Left ventricle myocardium inferior (tissue), 1 donor: ENCODE measurements at places on chromosomes 1 and 21. TPM values are rescaled to one million over a fixed set of nuclear protein-coding genes. Genes with fewer than 3 reads are reported as not detected.

Gene SUSD4
- 2.5 TPM for total RNA-seq

Gene HSPB7
- total RNA-seq = 4,061 TPM

Gene DPH2
- 18.2 TPM for total RNA-seq

Gene C1orf167
- 2.5 TPM for total RNA-seq

Gene F13B
- total RNA-seq = not detected

Gene RAB7B
- total RNA-seq = 1.4 TPM

DNA sequence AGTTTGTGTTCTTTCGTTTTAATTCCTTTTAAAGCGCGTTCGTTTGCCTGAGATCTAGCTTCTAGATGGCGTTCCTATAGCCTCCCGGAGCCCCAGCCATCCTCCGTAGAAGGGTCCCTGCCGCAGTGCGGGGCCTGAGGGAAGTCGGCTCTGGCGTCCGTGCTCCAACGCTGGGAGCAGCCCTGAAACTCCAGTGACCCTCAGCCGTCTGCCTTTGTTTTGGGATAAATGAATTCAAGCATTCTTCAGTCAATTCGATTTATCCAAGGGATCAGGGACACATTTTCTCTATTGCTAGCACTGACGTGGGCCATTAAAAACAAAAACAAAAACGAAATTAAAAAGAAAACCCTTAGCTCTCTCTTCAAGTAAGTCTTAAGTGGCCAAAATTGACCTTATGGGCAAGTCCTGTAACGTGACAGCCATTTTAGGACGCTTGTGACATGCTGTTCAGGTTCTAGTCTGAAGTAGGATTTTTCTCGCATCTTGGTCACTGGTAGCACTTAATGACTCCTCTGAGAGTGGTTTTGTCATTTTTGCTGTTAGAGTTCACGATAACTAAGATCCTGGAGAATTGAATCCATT lies 742 bp upstream of the HSPA13 start:
- H3K36me3 ChIP-seq = peaks cover 8% of the 10 kb centered on the region
- H3K4me1 ChIP-seq = peaks cover 49% of the 10 kb centered on the region
- DNase-seq = no peak

DNA sequence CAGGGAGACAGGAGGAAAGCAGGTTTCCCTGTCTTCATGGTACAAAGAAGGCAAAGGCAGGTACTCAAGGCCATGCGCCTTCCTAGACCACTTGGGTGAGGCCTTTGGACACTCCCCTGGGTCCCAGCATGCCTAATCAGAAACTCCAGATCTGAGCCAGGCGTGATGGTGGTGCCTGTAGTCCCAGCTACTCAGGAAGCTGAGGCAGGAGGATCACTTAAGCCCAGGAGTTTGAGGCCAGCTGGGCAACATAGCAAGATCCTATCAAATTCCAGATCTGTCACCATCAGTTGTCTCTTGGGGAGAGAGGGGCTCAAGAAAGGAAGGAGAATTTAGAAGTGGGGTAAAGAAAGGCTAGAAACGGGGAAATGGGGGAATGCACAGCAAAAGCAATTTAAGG lies 96.3 kb upstream of the SLC25A33 start:
- no peak overlapping the region for H3K4me3 ChIP-seq
- H3K27me3 ChIP-seq = no peaks in the 10 kb centered on the region
- H3K4me1 ChIP-seq = peaks cover 49% of the 10 kb centered on the region
- H3K27ac ChIP-seq = peak overlapping the region; percentile 91

- no peaks in the 10 kb centered on the region for H3K27me3 ChIP-seq
- no peak for DNase-seq
- no peaks in the 10 kb centered on the region for H3K36me3 ChIP-seq
Measured at GRCh38 chr1:214854126-214854875, 228.2 kb upstream of the KCNK2 start.

DNA sequence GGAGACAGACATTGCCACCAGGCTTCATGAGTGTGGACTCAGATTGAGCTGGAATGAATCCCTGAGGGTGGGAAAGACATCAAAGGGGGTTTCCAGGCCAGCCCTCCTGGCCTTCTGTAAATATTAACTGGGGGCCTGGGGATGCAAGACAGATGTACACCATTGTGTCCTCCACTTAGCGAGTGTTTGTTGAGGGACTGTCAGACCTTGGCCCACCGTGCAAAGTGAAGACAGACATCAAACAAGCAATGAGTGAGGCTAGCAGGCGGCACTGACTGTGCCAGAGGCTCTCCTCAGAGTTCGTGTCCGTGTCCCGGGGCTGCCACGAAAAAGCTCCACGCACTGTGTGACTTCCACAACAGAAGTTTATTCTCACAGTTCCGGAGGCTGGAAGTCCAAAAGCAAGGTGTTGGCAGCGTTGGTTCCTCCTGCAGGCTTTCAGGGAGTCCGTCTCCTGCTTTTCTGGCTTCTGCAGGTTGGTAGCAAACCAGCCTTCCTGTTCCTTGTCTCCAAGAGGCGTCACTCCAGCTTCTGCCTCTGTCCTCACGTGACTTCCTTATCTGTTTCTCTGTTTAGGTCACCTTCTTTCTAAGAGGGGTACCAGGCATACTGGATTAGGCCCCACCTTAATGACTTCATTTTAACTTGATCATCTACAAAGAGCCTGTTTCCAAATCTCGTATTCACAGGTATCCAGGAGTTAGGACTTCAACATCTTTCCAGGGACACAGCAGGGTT lies 59.1 kb downstream of the DISP3 start:
- H3K4me3 ChIP-seq = no peak overlapping the region
- no peak for DNase-seq
- H3K4me1 ChIP-seq = no peaks in the 10 kb centered on the region
- peaks cover 87% of the 10 kb centered on the region for H3K27me3 ChIP-seq
- no peak overlapping the region for H3K27ac ChIP-seq

GRCh38 chr1:19772053-19772452 lies 27.7 kb downstream of the TMCO4 start:
- DNase-seq = no peak

DNA sequence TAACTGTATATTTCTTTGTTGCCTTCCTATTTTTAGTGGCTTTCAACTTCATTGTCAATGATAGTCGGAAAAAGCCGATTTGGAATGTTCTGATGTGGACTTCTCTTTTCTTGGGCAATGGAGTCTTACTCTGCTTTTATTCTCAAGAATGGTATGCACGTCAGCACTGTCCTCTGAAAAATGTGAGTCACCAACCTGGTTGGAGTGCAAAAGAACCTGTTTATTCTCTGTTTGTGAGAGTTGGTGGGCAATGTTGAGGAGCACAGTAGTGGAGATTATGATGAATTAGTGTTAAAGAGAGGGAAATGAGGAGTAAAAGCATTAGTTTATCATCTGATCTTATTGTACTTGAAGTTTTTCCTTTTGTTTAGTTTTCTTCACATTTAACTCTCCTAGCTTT lies 14.5 kb upstream of the AXDND1 start:
- H3K4me3 ChIP-seq = no peak overlapping the region
- H3K27me3 ChIP-seq = no peaks in the 10 kb centered on the region
- H3K4me1 ChIP-seq = peaks cover 5% of the 10 kb centered on the region
- peaks cover 43% of the 10 kb centered on the region for H3K36me3 ChIP-seq
- DNase-seq = no peak

GRCh38 chr1:151716771-151717631 lies at the start of gene CELF3:
TSS of gene CELF3 (minus strand) at chr1:151716803. CDS start at chr1:151716020, 783 bp downstream.
- peaks cover 55% of the 10 kb centered on the region for H3K27me3 ChIP-seq
- H3K27ac ChIP-seq = peak within 1 kb of the TSS; percentile 61
- no peak for DNase-seq
- no peaks in the 10 kb centered on the region for H3K36me3 ChIP-seq
- H3K4me1 ChIP-seq = peaks cover 56% of the 10 kb centered on the region

- peak; percentile 71 for DNase-seq
- no peaks in the 10 kb centered on the region for H3K36me3 ChIP-seq
- H3K4me1 ChIP-seq = peaks cover 67% of the 10 kb centered on the region
- peak overlapping the region; percentile 92 for H3K27ac ChIP-seq
- no peaks in the 10 kb centered on the region for H3K27me3 ChIP-seq
- peak overlapping the region; percentile 70 for H3K4me3 ChIP-seq
Measured at GRCh38 chr1:27634177-27634984, 604 bp downstream of the FGR start.

DNA sequence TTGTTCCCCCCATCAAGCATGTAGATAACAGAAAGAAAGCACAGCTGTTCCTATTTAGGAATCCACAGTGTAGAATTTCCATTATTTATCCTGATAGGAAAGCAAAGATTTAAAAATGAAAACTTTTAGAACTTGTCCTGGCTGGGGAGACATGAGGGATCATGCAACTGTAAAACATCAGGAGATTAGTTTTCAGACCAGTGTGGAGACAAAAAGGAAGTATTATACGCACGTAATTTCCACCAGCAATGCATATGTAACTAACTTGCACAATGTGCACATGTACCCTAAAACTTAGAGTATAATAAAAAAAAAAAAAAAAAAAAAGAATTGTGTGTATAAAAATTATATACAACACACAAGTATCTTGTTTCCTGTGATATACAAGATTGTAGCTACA lies 172.4 kb downstream of the NEGR1 start:
- no peak overlapping the region for H3K4me3 ChIP-seq
- DNase-seq = no peak
- no peaks in the 10 kb centered on the region for H3K27me3 ChIP-seq

DNA sequence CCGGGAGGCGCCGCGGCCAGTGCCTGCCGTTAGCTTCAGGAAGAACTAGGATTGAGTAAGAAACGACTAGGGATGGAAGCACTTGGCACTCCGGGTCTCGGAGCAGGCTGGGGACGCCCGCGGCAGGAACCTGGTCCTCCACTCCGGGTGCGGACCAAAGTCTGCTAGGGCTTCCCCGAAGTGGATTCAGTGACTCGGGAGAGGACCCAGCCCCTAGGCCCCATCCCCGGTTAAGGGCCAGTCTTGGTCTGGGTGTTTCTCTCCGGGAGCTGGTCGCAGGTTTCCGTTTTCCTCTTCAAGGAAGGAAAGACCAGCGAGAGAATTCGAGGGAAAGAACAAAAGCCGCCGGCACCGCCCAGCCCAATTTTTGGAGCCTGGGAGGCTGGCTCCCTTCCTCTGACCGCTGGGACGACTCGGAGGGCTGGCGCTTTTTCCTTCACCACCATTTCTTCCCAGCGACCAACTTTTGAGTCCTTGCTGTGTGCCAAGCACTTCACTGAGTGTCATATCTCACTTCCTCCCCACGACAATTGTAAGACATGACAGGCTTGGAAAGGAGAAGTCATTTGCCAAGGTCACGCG lies 16.8 kb upstream of the STMN1 start:
- peaks cover 17% of the 10 kb centered on the region for H3K27me3 ChIP-seq
- peaks cover 21% of the 10 kb centered on the region for H3K4me1 ChIP-seq
- peak; percentile 22 for DNase-seq
- peak overlapping the region; percentile 76 for H3K27ac ChIP-seq
- H3K4me3 ChIP-seq = peak overlapping the region; percentile 73

- no peaks in the 10 kb centered on the region for H3K4me1 ChIP-seq
- no peaks in the 10 kb centered on the region for H3K27me3 ChIP-seq
- no peaks in the 10 kb centered on the region for H3K36me3 ChIP-seq
- H3K27ac ChIP-seq = no peak overlapping the region
- no peak overlapping the region for H3K4me3 ChIP-seq
Measured at GRCh38 chr1:238252033-238252802, 361.5 kb upstream of the ZP4 start.

- DNase-seq = no peak
- peaks cover 12% of the 10 kb centered on the region for H3K36me3 ChIP-seq
- peaks cover 46% of the 10 kb centered on the region for H3K4me1 ChIP-seq
Measured at GRCh38 chr1:226872437-226872836, 2.0 kb downstream of the PSEN2 start.

DNA sequence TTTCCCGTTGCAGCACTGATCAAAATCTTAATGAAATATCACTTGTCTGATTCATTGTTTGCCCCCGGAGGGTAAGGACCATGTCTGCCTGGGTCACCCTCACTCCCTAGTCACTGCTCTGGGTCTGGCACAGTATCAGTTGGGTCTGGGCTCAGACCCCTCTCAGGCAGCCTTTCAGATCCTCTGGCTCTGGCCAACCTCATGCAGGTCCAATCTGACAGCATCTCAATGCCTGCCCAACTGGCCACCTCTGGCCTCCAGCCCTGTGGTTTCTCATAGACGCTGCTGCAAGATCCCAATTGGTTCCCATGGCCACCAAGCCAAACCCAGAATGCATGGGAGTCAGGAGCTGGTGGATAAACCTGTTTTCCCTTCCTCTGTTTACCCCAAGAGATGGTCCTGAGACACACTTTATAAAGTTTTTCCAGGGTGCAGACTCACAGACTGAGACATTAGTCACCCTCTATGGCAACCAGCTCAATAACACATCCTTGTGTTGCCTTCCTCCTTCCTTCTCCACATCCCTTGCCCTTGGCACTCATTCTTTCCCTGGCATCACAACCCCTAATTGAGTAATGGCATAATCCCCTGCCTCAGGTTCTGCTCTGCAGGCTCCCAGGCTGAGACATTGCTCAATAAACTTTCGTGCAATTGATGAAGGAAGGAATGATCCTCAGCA lies 199.2 kb downstream of the GRIK3 start:
- H3K27ac ChIP-seq = no peak overlapping the region
- H3K27me3 ChIP-seq = peaks cover 94% of the 10 kb centered on the region

GRCh38 chr1:232033285-232033684 lies 406.7 kb downstream of the DISC1 start:
- H3K36me3 ChIP-seq = peaks cover 5% of the 10 kb centered on the region
- H3K4me1 ChIP-seq = peaks cover 11% of the 10 kb centered on the region
- H3K27ac ChIP-seq = no peak overlapping the region
- no peak for DNase-seq

DNA sequence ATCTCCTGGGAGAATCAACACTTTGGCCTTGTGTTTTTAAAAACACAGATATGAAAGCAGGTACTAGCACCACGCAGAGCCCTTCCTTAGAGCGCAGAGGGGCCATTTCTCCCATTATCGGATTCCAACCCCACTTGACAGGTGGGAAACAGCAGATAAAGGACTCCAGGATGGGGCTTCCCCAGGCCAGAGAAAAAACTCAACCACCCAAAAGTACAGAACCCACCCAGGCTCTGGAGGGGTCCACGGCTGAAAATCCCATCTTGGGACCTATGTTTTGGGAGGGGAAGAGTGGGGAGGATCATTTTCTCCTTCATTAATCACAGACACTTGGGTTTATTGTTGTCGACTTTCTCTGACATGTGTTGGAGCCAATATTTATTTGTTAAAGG lies 27.1 kb upstream of the COL18A1 start:
- no peaks in the 10 kb centered on the region for H3K27me3 ChIP-seq
- no peaks in the 10 kb centered on the region for H3K36me3 ChIP-seq
- no peak overlapping the region for H3K27ac ChIP-seq
- peaks cover 11% of the 10 kb centered on the region for H3K4me1 ChIP-seq
- no peak for DNase-seq
